AG09309 (cell line): ENCODE measurements at places on chromosomes 2 and 18.

- DNase-seq = no peak
Observed at GRCh38 chr18:50644807-50645206, 84.9 kb downstream of the MAPK4 start.

DNA sequence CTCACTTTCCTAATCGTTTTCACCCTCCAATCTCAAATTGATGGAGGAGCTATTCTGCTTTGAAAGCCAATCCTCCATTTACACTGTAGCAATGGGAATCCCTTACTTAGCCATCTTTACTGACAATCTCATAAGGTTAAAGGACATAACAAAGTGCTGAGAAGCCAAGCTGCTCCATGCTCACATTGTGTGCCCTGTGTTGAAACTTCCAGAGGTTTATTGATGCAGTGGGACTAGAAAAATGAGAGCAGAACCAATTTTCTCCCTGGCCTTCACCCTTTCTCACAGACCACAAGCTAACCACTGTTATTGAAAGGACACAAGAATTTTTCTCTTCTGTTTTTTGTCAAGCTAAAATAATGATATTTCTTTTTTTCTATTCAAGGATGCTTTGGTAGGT, 63.8 kb downstream of the CSRNP3 start:
- no peak for DNase-seq

GRCh38 chr18:77736842-77737241, 487.2 kb downstream of the GALR1 start:
- no peak for DNase-seq

DNA sequence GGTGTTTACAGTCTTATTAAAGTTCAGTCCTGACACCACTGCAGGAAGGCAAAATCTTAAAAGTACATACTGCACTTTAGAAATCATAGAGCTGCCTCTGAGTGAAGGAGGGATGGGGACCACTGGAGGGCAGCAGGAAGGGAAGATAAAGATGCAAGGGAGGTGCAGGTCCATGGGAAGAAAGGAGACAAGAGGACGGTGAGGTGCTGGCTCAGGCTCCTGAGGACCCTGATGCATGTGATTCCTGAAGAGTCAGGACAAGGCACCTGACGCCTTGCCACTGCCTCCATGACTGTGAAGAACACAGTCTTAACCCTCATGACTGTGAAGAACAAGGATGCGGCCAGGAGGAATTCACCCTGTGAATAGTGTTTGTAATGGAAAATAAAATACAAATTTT, 116.2 kb upstream of the NPAS2 start:
- DNase-seq = no peak

DNA sequence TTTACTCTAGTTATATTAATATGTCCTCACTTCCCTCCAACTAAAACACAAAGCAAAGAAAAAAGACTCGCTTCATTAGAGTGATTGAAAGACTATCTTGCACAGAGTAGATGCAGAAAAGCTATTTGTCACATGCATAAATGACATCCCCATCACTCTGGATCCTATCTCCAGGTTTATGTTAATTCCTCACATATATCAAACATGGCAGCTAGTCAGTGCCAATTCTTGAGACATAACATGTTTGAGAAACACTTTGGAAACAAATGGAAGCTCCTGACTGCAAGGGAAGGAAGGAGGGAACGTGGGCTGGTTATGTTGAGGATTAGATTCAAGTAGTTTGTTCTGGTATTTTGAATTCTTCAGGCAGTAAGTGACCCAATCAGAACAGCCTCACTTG, 89.8 kb upstream of the BCL2L11 start:
- DNase-seq = no peak

- DNase-seq = no peak
Observed at GRCh38 chr2:63950414-63950813, 68.8 kb downstream of the VPS54 start.

GRCh38 chr18:8357320-8357719, 251.9 kb upstream of the RAB12 start:
- no peak for DNase-seq
